ENCODE measurements at places on chromosomes 7 and 10.

DNA sequence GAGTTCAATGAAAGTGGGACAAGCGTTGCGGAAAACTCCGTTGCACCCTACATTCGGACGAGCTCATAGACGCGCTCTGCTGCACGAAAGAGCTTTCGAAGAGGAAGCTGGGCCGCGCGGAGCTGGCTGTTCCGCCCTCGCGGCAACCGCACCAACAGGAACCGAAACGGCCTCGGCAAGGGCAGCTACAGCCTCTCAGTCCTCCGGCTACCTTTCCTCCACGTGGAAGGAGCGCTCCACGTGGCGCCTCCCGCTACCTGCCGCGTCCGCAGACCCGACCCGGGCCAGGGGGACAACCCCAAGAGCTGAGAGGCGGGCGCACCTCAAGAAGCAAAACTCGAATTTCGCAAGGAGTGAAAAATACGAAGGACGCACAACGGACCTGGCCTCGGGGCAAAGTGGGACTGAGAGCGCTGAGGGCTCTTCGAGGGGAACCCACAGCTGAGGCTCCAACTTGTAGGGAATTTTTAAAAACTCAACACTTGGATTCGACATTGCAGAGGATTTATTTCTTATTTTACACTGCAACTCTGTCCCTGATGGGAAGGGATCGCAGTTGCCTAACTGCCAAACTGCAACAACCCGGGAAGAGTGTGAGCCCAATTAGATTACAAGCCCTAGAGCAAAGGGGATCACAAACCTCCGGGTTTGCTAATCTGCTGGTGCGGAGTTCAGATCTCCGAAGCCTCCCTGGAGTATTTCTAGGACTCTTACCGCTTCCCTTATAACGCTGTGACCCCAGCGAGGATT lies 1.4 kb downstream of the HPSE2 start:
- no peak for DNase-seq

DNA sequence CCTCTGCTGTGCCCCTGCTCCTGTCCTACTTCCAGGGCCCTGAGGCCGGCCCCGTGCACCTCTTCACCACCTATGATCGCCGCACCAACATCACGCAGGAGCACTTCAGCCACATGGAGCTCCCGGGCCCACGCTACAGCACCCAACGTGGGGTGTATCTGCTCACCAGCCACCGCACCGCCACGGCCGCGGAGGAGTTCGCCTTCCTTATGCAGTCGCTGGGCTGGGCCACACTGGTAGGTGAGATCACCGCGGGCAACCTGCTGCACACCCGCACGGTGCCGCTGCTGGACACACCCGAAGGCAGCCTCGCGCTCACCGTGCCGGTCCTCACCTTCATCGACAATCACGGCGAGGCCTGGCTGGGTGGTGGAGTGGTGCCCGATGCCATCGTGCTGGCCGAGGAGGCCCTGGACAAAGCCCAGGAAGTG lies 1.8 kb downstream of the RBP3 start:
- no peak for DNase-seq

- no peak for DNase-seq
These were observed 12.2 kb downstream of the CPA2 start for GRCh38 chr7:130278860-130279259.

DNA sequence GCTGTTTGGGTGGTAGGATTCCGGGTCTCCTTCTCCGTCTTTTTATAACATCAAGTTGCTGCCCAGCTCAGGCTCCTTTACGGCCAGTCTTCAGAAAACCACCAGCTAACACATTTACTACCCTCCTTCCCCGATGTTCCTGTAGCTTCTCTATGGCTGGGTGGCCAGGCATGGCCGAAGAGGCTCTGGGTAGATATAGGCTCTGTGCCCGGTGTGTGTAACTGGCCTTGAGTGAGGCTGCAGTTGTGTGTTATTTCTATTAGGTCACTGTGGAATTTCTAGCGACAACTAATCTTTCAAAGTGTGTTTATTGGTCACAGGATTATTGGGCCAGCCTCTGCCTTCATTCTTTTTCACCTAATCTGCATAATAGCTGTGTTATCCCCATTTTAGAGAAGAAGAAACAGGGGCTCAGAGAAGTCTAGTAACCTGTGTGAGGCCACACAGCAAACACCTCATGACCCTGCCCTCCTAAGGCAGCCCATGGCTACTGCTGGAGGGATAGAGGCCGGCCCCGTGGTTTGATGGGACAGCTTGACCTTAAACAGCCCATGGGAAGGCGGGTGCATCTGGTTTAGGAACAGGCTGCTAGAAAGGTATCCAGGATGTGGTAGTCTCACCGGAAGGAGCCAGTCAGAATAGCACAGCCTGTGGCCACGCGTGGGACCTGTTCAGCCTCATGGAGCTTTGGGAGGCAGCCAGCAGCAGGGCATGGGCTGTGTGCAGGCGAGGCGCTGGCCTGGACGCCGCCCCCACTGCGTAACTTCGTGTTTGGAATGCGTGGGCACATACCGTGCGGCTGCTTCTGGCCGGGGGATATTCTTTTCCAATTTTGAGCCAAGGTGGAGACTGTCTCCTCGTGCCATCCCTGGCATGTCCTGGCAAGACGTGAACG lies 29.7 kb downstream of the HTRA1 start:
- DNase-seq, result no peak

DNA sequence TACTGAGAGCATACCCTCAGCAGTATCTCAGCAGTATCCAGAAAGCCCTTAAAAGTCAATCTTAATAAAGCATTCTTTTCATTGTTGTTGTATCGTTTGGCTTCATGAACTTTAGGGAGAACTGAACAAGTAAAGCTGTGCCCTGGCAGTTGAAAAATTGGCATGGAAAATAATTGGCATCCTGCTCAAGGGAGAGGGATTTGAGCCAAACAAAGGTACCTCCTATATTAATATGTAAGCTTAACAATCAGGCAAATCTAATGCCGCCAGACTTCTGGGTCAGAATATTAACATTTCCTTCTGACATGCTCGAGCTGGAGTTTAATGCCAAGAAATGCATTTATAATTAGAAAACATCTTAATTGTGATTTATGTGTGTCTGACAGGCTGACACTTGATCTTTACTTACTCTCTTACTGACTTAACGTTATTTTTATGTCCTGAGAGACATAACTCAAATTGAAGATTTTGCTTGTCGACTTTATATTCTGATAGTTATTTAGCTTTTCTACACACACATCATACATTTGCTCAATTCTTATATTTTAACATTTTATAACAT lies 42.1 kb upstream of the PCDH15 start:
- no peak for DNase-seq

All from NCI-H774 (cell line).